NCI-H774 (cell line): ENCODE measurements at places on chromosomes 16 and 17.
A peak's percentile ranks its signal among the peaks of the same experiment; 100 is the strongest.

- DNase-seq, result no peak
These were observed 800 bp downstream of the FXR2 start for GRCh38 chr17:7613769-7614424.

DNA sequence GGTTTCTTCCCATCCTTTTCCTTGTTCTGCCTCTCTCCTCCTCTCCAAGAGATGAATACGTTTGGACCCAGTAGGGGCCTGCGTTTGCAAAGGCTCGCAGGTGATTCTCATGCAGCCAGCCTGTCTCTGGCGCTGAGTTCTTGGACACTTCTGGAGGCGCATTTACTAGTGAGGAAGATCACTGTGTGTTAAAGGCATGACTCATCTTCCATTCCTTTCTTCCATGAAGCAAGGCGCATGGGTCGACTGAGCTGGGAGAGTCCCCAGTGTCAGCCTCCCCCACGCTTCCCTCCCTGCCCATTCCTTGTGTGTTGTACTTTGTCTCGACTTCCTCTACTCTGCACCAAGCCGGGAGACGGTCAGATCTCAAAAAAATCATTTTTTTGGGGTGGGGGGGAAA, 159.9 kb upstream of the EEF2KMT start:
- DNase-seq, result no peak

- no peak for DNase-seq
These were observed 6.5 kb downstream of the LGALS3BP start for GRCh38 chr17:78973196-78973595.

DNA sequence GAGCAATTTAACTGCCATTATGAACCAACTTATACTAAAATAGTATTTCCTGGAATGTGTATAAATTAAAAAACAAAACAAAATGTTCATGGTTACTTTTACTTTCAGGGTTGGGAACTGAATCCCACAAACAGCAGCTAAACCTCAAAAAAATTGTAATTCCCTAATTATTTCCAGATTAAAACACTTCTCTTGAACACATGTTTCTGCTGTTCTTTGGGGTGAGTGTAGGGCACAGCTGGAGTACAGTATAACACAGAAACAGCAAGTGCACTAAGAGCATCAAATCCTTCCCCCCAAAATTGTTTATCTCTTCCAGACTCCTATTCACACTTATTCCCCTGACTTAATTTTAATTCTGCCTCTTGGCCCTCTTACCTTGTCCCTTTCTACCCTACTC, 56.4 kb downstream of the KANSL1 start:
- no peak for DNase-seq

- DNase-seq, result no peak
These were observed 14.2 kb downstream of the CSH2 start for GRCh38 chr17:63859257-63859656.

DNA sequence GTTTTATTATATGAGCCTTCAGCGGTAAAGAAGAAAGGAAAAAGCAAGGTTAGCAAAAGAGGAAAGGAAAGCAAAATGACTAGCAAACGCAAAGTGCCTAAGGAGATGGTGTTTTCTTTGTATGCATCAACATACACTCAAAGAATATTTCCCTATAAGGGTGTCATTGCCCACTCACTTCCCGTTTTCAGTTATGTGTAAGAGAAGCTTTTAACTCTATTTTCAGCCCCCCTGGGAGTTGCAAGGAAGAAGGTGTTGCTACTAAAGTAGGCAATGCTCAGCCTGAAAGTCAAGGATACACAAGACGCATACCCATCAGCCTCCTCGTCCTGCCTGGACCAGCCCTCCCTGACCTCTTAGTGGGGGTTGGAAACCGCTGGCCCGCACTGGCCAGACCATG, 267.7 kb upstream of the ZFHX3 start:
- no peak for DNase-seq

DNA sequence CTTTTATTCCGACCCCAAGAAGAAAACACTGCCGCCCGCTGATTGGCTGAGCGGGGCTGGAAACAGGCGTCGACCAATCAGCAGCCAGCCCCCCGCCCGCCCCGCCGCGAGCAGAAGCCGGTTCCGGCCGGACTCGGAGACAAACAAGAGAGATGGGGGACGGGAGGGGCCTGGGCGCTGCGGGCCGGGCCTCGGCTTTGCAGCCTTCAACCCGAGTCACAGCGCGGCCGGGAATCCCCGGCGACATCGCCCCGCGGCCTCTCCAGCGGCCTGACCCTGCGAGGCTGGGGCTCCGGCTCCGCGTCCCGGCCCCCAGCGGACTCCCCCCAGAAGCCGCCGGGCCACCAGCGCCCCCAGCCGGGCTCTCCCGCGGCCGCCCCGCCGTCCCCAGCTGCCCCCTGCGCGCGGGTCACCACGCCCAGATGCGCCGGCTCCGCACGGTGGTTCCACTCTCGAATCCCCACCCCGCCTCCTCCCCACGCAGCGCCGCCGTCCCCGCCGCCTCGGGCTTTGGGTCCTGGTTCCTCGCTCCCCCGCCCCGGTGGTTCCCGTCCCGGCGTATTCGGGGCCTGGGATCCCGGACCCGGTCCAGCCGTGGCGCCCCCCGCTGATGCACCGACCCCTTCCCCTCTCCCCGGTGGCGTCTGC, 346 bp upstream of the SLC43A2 start:
- peak; percentile 83 for DNase-seq

DNA sequence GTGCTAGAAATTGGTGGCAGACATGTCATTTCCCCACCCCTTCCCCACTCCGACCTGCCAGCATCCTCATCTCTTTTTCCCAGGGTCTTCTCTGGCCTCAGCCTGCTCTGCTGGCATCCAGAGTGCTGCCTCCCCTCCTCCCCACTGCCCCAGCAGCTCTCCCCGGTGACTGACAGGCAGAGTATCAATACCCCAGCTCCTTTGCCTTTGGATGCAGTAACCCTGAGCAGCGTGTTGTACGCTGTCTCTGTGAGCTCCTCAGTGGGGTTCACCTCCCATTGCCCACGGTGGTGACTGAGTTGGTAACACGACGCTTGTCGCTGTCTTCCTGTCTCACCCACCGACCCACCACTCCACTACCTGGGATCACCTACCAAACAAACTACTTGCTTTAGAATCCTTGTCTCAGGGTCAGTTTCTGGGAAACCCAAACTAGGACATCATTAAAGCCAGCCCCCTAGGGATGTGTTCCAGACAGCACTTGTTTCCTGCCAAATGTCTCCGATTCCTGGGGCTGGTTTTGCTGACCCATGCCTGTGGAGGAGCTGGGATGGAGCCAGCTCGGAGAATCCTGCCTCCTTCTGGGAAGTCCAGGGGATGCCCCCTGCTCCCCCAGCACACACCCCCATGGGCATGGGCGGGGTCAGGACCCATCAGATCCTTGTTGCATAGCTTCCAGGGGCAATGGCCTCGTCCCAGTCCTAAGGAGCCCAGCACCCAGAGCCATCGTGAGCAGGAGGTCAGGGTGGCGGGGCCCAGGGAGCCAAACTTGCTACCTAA, 8.3 kb upstream of the SBK1 start:
- no peak for DNase-seq

- DNase-seq, result no peak
These were observed 53.4 kb downstream of the SEC14L1 start for GRCh38 chr17:77194179-77194578.

DNA sequence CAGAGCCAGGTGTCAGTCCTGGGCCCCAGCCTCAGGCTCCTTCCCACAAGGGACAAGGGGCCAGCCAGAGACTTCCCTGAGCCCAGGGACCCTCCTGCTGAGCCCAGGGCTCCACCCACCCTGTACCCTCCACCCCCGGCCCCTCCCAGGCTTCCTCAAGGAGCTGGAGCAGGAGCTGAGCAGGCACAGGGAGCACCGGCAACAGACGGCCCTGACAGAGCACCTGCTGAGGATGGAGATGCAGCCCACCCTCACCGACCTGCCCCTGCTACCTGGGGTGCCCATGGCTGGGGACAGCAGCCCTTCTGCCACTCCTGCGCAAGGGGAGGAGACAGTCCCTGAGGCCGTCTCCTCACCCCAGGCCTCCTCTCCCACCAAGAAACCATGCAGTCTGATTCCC, 4.5 kb downstream of the SCRN2 start:
- DNase-seq, result no peak

DNA sequence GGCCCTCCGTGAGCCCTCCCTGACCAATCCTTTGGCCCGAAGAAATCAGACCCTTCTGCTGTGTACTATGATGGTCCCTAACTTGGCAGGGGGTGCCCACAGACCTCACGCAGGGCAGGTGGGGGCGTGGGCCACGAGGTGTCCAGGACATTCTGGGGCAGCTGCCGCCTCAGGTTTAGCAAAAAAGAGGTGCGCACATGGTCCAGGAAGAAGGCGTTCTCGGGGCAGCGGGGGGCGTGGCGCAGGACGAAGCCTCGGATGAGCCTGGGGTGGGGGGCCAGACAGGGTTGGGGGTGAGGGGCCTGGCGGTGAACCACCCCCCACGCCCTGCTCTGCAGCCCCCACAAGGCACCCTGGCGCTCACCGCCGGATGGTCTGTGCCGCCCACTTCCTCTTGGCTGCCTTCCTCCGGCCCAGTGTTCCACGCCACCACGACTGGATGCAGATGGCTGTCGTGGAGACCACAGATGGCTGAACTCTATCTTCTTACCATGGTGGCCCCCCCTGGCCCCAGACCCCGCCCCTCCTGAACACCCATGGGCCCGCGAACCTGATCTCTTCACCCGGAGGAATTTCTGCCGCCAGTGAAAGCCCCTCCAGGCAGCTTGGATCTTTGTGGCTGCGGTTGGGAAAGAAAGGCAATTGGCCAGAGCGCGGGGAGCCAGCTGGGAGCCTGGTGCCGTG, 14.2 kb upstream of the CRK start:
- no peak for DNase-seq

DNA sequence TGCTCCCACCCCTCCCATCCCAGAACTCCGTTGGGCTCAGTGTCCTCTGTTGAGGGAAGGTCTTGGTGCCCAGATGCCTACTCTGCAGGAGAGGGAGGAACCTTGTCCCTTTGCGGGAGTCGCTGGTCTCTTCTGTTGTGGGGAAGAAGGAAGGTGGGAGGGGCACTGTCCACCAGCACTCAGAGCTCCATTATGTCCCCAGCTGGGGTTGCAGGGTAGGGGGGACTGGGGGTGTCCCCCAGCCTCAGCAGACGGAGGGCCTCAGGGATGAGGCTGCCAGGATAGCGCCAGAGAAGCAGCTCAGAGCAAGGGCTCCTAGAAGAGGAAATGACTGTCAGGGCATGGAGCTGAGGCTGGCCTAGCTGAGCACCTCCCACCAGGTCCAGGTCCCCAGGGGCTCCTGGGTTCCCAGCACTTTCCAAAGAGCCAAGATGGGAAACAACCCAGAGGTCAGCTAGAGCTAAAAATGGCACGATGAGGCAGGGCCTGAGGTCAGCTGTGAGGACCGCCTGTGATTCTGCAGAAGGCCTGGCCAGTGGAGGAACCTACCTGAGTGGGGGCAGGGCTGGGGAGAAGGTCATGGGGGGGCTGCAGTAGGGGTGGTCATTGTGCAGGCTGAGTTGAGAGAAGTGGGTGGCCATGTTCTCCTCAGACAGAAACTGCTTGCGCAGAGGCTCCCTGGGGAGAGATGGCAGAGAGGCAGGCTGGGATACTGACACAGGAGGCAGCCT, 893 bp downstream of the HCFC1R1 start:
- DNase-seq, result no peak

GRCh38 chr16:87067836-87068761, 249.1 kb downstream of the C16orf95 start:
- DNase-seq, result no peak

DNA sequence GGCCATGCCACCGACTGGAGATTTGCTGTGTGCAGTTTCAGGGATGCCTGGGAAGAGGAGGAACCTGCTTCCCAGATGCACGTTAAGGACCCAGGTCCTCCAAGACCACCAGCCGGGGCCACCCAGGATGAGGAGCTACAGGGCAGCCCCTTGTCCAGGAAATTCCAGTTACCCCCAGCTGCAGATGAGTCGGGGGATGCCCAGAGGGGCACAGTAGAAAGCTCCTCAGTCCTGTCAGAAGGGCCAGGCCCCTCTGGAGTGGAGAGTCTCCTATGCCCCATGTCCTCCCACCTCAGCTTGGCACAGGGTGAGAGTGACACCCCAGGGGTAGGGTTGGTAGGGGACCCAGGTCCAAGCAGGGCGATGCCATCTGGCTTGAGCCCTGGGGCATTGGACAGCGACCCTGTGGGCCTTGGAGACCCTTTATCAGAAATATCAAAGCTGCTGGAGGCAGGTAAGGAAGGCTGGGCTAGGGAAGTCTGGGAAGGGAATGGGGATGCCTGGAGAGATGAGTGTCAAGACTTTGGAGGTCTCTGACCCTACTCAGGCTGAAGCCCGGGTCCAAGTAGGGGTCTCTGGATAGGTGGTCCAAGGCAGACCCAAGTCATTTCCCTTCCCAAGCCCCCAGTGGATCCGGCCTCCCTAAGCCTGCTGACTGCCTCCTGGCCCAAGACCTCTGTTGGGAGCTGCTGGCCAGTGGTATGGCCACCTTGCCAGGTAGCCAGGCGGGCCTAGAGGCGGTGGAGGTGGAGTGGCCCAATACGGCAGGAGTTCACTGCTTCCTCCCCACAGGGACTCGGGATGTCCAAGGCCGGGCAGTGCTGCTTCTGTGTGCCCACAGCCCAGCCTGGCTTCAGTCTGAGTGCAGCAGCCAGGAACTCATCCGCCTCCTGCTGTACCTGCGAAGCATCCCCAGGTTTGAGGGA, 1.0 kb downstream of the PLEKHG4 start:
- DNase-seq, result no peak

GRCh38 chr17:37506678-37507077, 17.0 kb downstream of the DUSP14 start:
- no peak for DNase-seq

- no peak for DNase-seq
These were observed 64.6 kb upstream of the IRX3 start for GRCh38 chr16:54351171-54351570.

- DNase-seq, result peak; percentile 41
These were observed 30.1 kb downstream of the GNGT2 start for GRCh38 chr17:49180303-49180702.

DNA sequence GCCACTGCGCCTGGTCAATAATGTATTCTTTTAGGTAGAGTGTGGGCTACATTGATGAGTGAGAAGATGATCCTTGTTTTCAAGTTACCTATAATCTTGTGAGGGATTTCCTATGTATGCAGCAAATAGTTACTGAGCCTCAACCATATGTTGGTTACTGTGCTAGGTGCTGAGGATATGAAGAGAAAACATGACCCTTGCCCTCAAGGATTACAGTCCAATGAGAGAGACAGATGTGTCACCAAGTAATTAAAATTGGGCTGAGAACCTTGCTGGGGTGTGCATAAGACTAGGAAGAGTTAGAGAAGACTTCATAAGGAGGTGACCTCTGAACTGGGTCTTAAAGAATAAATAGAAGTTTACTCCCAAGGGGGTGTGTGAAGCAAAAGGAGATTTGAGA, 7.4 kb downstream of the POLR2A start:
- DNase-seq, result no peak

DNA sequence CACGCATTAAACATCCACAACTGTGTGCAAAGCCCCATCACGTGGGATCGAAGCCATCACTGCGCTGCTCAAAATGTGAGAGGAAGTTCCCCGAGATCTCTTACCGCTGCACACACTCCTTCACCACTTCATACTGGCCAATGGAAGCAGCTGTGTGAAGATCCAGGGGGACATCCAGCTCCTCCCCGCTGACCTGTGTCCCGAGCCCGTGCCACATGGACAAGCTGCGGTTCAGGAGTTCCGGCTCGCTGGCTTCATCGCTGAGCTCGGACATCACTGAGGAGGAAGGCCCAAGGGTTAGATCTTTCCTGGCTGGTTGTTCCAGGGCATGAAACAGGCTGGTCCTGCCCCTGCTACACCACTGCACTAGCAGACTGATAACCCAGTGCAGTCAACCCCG, 4.2 kb downstream of the ANKS3 start:
- no peak for DNase-seq

GRCh38 chr17:43471585-43472160, 12.1 kb upstream of the DHX8 start:
- no peak for DNase-seq

GRCh38 chr17:50206604-50207293, 5.3 kb upstream of the COL1A1 start:
- DNase-seq, result no peak

- DNase-seq, result no peak
These were observed 11.8 kb downstream of the DNAJA2 start for GRCh38 chr16:46961373-46962353.
